ENCODE measurements at places on chromosomes 3 and 15.

DNA sequence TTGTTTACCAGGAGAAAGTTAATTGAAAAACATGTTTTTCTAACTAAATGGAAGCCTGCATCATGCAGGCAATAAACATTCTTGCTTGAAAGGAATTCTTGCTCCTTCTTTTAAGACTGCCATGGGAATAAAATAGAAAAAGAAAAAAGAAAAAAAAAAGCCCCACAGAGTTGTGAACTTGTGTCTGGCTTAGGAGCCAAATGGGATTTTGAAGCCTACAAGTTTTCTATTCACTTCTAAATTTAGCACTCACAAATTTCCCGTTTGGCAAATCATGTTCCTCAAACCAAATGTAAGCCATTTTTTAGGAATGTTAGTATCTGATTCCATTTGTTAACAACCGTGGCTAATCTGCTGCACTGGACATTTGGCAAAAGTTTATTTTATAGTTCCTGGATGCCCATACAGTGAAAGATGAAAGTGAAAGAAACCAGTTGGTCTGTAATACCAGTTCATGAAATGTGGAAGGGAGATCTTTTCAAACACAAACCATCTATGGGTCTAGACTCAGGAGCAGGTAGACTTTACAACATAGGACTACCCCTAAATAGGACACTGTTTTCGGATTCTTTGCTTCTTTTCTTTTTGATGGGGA, 133.8 kb upstream of the GMNC start:
- no peak for DNase-seq

DNA sequence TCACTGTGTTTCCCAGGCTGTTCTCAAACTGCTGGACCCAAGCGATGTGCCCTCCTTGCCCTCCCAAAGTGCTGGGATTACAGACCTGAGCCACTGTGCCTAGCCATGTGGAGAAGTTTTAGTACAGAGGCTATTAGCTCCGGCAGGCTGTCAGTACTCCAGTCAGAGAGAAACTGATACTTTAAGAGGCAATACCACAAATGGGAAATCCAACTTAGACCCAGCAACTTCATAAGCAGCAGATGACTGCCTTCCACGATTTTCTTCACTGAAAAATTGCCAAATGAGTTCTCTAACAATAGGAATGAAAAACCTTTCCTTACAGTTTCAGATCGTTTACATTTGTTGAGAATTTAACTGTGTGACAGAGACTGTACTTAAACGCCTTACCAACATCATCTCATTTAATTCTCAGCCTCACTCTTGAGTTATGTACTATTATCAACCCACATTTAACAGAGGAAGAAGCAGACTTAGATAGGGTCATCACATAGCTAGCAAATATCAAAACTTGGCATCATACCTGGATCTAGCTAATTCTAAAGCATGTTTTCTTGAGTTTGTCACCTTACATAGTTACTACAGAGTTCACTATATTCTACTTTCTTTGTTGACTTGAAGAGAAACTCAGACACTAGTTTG, 127.4 kb downstream of the TCF12 start:
- no peak for DNase-seq

DNA sequence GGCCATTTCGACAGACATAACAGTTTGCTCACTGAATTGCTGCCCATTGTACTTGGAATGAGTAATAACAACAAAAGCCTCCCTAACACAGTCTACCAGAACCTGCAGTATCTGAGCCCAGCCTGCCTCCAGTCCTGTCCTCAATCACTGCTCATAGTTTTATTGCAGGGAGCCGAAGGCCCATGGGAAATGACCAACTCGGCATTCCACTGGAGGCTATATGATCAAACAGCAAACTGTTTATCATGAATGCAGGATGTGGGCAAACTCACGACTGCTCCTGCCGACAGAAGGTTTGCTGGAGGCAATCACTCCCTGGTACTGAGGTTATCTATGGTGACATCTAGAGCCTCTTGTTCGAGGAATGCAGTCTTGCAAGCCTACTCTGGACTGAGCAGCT, 46.3 kb downstream of the LSM3 start:
- no peak for DNase-seq

DNA sequence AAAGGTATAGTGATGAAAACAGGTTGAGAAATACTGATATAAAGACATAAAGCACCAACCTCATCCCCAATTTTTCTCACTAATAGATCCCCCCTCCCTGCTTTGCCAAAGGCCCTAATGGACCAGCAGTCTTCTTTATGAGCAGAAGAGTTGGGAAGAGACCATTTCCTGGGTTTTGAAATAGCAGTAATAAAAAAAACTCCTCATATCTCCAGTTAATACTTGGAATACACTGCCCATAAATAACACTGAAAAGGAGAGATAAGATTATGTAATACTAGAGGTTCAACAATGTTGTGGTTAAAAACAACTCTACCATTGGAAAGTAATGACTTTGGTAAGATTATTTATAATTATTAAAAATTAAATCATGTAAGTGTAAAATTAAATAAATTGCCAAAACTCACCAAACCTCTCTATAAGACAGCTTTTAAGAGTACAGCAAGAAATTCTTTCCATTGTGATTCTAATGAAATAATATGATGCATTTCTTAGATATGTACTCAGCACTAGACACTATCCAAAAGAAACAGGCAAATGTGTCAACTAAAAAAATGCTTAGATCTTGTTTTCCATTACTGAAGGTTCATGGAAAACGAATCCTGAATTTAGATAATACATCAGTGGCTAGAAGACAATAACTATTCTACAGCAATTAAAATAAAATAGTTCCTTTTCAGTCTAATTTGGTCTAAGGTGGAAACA, 88.2 kb downstream of the FAIM start:
- no peak for DNase-seq

- DNase-seq: no peak
These were observed 19.9 kb upstream of the TATDN2 start for GRCh38 chr3:10228248-10228950.

GRCh38 chr15:24919446-24919845, 35.3 kb upstream of the SNRPN start:
- DNase-seq: no peak

- no peak for DNase-seq
These were observed 53.0 kb downstream of the CHSY1 start for GRCh38 chr15:101198800-101199199.

GRCh38 chr3:196202516-196202970, 8.7 kb downstream of the ZDHHC19 start:
- DNase-seq: no peak

DNA sequence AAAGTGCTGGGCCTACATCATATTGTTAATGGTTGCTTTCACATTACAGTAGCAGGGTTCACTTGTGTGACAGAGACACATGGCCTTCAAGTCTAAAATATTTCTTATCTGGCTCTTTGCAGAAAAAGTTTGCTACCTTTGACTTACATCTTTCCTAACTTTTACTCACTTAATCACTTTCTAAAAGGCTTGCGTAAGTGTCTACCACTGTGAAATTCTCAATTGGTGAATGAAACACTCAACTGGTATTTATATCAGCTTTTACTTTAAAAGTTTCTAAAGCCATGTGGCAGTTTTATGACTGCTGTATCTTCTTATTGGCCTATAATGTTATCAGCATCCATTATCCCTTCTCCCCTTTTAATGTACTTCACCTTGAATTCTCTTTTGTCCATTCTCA, 554.5 kb downstream of the ZIC1 start:
- no peak for DNase-seq

- no peak for DNase-seq
These were observed 77.9 kb upstream of the CCNL1 start for GRCh38 chr3:157237886-157238285.

DNA sequence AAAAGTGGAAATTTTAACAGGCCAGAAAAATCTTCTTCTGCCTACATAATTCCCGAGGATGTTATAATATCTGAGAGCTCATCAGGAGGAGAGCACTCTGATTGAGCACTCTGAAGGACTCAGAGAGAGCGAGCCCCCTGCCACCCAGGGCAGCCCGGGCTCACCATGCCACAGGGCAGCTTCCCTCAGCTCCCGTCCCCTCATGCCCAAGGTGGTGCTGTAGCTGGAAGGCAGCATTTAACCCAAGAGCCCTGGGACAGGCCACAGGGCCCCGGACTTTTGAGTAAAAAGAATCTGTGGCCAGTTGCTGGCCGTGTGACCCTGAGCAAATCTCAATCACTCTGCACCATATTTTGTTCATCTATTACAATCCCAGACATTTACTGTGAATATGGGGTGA, 23.5 kb upstream of the RAD18 start:
- no peak for DNase-seq

DNA sequence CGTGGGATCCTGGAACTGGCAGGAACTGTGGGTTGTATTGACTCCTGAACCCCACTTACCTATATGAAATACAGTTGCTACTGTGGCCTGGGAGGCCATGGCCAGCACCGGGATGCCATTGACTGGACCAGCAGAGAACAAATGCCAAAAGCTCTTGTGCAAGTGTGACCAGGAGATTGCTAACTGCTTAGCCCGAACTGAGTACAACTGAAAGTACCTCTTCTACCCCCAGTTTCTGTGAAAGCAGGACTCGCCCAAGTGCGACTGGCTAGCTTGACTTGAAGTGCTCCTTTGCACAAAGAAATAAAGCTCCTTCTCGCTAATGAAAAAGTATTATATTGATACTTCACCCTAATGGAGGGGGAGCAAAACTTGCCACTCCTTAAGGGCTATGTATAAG, 101.3 kb upstream of the ATP11B start:
- DNase-seq: no peak

DNA sequence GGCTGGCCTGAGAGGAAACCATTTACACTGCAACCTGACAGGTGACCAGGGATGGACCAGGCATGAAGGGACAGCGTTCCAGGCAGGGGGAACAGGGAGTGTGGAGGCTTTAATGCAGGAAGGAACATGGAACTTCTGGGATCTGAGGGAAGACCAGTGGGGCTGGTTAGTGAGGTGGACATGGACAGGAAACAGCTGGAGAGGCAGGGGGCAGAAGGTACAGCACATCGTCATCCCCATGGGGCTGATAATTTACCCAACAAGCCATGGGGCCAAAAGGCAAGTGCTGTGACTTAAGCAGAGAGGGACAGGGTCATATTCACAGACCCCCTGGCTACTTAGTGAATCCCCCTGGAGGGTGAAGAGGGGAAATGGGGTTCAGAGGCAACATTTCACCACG, 77.0 kb upstream of the LARS2 start:
- no peak for DNase-seq

- no peak for DNase-seq
These were observed 430.7 kb upstream of the CFAP20DC start for GRCh38 chr3:59480486-59480995.

DNA sequence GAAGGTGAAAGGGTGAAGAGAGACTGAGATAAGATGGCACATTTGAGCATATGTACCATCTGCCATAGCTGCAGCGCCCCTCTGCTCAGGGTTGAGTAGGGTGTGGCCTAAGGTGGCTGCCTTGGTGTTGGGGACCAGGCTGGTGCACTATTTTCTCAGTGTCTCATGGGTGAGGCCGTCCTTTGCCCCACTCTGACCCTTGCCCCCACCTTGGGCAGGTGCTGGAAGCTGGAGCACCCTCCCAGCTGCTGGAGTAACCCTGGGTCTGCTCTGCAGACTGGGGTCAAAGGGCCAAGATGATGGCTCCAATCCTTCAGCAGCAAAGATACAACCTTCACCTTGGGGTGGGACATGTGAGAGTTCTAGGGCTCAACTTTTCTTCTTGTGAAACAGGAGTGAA, 69.2 kb downstream of the DAPK2 start:
- DNase-seq: no peak

GRCh38 chr15:68183616-68184315, 21.4 kb downstream of the CALML4 start:
- DNase-seq: no peak

DNA sequence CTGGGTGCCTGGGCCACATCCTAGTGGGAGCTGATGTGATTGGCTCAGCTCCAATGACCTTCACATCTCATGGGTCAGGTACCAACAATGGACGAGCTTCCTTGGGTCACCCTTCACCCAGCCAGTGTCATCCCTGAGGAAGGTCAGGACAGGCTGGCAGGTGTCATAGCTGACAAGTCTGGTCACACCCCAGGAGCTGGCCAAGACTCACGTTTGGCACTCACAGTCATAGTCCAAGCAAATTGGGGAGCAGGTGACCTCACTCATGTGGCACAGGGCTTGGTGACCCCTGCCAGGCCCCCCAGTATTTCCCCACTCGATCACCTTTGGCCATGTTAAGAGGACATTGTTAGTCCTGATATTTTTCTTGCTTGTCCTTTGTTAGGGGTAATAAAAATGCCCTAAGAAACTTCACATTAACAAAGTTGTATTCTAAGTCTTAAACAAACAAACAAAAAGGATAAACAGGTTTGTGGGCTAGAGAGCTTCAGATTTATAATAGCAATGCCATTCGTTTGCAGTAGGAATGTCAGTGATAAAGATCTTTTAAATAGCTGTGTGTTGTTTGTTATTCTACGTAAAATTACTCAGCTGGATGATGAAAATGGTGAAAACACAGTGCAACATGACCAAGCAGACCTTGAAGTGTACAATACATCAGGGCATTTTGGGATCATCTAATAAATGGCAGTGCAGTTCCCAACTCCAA, 79.5 kb upstream of the POMGNT2 start:
- no peak for DNase-seq

DNA sequence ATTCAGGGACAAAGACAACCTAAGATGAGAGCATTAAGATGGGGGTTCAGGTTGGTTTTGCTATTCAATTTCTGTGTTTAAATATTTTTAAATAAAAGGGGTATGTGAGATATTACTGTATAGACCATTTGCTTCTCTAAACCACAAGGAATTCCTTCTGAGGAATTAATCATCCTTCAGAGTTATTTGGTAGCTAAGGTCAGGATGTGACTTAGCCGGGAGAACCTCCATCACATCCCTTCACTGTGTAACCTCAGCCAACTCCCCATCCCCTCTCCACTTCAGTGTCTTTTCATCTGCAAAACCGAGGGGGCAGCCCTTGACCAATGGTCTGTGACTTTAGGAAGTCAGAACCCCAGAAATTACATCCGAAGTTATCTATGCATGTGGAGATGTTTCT, 48.7 kb upstream of the SKOR1 start:
- no peak for DNase-seq

- no peak for DNase-seq
These were observed 39.3 kb downstream of the BDH1 start for GRCh38 chr3:197516517-197516889.

DNA sequence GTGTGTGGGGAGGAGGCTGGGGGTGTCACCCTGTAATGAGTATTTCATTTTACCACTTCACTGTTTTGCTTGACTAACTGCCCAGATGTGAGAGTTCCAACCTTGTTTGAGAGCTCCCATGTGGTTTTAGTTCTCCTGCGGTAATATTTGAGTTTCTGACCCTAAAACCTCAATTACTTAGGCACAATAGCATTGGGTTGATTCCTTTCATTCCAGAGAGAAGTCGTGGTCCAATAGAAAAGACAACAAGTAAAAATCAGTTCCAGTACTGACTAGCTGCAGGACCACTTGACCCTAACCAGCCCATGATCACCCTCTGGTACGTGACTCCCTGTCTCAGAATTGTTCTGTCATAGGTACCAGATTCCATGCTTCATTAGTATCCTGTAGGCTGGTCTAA, 630.4 kb downstream of the CADM2 start:
- DNase-seq: no peak
